Choroid plexus epithelial cell (primary cell): ENCODE measurements at places on chromosomes 3 and 15.

- DNase-seq: no peak
Observed at GRCh38 chr3:48243886-48244285, 3.0 kb downstream of the ZNF589 start.

- no peak for DNase-seq
Observed at GRCh38 chr3:115855911-115856310, 232.6 kb downstream of the GAP43 start.

DNA sequence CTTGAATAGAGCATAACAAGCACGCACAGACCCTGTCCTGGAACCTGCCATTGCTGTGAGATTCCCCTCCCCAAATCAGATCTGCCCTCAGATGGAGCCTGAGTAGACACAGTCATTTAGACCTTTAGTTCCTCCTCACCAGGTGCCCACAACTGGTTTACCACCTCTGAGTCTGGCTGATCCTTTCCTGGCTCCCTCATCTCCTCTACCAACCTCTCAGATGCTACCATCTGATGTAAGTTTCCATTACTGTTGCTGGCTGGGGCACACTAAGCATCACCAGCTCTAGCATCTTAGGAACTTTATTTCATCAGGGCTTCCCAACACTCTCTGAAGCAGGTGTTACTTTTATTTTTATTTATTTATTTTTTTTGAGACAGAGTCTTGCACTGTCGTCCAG, 288.3 kb downstream of the TLE3 start:
- DNase-seq: no peak

GRCh38 chr3:186075489-186075888, 33.4 kb downstream of the ETV5 start:
- no peak for DNase-seq

- no peak for DNase-seq
Observed at GRCh38 chr3:171401432-171401831, 58.8 kb downstream of the TNIK start.

DNA sequence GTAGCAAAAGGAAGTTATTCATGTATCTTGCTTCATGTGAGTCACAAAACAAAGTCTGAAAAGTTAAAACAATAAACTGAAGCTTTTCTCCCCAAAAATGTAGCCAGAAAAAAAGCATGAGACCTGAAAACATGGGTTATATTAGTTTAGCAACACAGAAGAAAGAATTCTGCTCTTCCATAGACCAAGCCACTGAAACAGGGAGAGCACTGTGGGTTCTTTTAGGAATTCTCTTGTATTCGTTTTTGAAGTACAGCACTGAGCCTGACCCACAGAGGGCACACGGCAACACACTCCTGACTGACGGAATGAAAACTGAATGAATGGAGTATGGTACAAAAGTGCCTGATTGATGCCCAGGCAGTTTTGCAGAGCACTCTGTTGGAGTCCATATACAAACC, 66.6 kb downstream of the TM4SF4 start:
- peak; percentile 49 for DNase-seq

GRCh38 chr15:47717036-47717612, at the start of gene SEMA6D:
SEMA6D (plus strand) TSS chr15:47717505; CDS start chr15:47759799, 42,294 bp downstream.
- DNase-seq: peak; percentile 77

DNA sequence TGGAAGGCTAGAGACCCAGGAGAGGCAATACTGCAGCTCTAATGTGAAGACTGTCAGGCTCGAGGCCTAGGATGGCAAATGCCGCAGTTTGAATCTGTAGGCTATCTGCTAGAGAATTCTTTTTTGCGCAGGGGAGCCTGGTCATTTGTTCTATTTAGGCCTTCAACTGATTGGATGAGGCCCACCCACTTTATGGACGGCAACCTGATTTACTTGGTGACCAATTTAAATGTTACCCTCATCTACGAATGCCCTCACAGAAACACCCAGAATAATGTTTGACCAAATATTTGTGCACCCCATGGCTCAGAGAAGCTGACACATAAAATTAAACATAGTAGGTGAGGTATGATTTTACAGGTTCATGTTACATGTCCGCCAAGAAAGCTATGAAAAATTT, 300.7 kb upstream of the GRM7 start:
- DNase-seq: no peak

- DNase-seq: peak; percentile 95
Observed at GRCh38 chr3:32249184-32249782, 10.8 kb downstream of the CMTM8 start.

- peak; percentile 8 for DNase-seq
Observed at GRCh38 chr3:61315871-61316270, 64.6 kb upstream of the FHIT start.

DNA sequence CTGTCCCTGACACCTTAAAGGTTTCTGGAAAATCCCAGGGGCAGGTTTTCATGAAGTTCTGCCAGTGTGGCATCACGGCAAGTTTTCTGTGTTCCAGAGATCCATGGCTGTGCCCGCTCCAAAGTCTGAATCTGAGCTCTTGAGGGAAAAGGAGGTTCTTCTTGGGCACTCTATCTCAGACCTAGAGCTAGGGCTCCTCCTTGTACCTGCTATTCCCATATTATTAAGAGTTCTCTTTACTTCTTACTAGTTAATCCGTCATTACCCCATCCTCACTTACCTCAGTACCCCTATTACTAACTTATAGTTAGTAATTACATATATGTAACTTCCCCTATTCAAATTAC, 5.9 kb upstream of the TRA2B start:
- no peak for DNase-seq
